ENCODE measurements at places on chromosomes 5 and 9.

- no peak for DNase-seq
Observed at GRCh38 chr9:93898502-93899426, 56.4 kb downstream of the BARX1 start.

DNA sequence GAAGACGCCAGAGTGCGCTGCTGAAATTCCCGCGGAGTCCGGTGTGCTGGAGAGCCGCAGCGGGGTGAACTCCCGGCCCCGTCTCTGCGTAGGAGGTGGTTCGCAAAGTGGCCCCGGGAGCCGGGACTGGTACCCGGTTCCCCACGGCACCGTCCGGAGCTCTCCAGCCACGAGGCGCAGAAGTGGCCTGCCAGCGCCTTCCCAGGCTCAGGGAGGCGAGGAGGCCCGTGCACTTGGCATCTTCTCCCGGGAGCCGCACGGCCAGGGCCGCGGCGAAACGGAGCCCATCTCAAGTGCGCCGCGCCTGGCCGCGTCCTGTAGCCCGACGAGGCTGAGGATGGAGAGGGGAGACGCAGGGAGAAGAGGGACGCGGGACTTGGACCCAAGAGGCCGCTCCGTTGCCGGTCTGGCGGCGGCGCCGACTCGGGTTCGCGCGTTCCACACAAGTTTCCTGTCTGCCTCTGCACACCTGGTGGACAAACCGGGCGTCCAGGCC is 1.1 kb upstream of the IRX1 start:
- no peak for DNase-seq

- DNase-seq, result no peak
Observed at GRCh38 chr9:91412941-91413340, 10.7 kb downstream of the NFIL3 start.

DNA sequence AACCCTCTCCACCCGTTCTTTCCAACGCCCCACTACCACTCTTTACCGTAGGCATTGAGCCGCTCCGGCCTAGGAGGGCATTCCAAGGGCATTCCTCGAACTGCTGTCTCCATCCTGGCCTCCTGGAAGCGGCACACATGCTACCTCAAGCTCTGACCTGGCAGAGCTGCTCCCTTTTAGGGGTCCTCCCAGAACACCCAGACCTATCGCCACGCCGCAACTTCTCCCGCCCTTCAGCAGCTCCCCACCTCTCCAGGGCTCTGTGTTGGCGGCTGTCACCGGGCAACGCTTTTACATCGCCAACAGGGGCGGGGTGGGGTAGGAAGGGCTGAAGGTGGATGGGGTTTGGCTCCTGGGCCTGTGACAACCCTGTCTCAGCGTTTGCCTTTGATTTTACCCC is 4.6 kb upstream of the MYORG start:
- no peak for DNase-seq

DNA sequence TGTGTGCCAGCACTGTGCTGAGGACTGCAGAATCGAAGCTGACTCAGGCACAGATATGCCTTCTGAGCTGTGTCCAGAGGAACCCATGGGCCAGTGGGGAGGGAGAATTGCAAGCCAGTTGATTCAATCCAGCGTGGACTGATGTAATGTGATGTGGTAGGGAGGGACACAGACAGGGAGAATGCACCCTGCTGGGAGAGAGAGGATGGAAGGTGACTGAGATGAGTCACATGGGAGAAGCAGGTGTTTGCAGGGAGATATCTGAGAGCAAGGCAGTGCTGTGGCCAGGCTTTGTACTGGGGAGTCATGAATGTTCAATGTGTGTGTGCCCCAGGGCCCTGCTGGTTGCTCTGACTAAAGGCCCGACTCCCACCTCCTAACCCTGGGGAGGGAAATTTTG is 75.7 kb downstream of the IRX1 start:
- no peak for DNase-seq

DNA sequence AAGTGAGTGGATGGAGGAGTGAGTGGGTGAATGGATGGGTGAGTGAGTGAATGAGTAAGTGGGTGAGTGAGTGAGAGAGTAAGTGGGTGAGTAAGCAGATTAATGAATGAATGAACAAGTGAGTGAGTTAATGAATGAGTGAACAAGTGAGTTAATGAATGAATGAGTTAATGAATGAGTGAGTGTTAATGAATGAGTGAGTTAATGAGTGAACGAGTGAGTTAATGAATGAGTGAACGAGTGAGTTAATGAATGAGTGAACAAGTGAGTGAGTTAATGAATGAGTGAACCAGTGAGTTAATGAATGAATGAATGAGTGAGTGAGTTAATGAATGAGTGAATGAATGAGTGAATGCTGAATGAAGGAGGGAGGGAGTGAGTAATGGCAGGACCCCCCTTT is 26.4 kb downstream of the NKD2 start:
- DNase-seq, result no peak

DNA sequence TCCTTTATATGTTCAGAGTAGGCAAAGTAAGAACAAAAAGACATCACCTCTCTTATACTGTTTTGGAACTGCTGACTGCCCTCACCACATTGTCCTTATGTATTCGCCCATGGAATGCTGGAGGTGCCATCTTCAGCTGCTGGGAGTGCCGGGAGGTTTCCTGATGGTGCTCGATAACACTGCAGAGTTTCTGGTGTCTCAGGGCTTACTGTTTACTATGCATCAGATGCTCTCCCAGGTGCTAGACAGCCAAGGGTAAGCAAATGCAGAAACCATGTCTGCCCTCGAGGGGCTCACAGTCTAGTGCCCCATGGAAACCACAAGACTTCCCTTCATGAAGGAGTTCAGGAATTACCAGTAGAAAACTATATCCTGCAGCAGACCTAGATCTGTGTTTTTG is 70.1 kb upstream of the SMIM23 start:
- DNase-seq, result no peak

DNA sequence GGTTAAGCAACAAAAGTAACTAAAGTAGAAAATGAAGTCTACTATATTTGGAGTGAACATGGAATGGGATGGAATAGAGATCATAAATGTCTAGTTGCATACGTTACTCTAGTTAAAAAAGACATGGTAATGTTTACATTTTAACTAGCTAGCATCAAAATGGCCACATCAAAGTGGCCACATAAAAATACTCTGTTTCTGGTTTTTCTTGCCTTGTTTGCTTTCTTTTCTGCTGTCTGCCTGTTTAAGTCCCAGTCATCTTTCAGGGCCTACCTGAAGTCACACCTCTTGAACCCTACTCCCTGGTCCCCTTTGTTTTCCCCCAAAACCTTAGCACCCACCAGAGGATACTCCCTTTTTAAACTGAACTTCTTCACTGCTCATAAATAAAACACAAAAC is 6.4 kb upstream of the KIF2A start:
- no peak for DNase-seq

DNA sequence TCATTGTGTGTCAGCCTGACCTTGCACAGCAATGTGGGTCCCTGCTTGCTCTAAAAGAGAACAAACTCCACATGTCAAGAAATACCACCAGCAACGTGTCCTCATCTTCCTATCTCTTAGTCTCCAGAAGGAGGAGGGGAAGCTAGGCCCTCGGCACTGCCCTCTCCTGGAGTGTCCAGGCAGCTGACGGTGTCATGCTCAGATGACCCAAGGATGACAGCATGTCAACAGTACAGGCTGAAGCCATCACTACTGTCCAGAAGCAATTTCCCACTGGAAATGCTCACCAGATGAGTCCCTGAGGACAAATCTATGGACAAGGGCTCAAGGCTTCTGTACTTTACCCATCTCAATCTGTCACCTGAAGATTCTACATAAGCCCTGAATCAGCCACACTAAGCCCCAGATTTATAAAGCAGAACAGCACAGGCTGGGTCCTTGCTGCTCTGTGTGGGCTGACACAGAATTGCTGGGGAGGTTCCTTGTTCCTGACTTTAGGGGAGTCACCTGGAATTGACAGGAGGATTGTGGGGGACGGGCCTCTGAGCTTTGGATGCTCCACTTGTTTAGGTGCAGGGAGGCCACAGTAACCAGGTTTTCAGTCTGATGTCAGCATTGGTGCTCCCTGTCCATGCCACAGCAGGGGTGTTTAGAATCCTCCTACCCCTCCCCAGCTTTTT is 210.2 kb downstream of the DAB2IP start:
- DNase-seq, result peak; percentile 45

GRCh38 chr5:142403583-142403982 is 78.8 kb upstream of the SPRY4 start:
- DNase-seq, result no peak

DNA sequence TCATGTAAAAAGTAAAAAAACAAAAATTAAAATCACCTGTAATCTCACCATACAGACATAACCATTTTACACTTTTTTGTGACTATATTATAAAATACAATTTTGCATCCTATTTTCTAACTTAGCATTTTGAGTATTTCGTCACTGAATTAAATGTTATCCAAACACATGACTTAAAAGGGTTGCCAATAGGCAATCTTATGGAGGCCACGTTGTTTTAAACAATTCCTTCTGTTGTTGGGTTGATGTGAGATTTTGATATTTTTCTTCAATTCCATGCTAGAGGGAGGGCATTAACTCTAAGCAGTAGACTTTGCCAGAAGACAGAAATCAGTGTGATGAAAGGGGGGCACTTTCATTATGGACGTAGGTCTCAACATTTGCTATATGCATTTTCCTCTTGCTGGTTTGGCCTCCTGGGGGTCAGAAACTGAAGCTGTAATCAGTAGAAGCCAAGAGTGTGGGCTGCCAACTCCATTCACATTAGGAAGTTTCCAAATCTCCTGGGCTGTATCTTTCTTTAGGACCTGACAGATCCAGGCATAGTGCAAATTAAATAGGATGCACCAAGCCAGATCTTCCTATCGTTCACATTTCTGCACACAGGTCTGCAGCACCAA is 614.2 kb upstream of the CLINT1 start:
- no peak for DNase-seq

GRCh38 chr9:123561046-123561445 is 205.0 kb downstream of the CRB2 start:
- no peak for DNase-seq

DNA sequence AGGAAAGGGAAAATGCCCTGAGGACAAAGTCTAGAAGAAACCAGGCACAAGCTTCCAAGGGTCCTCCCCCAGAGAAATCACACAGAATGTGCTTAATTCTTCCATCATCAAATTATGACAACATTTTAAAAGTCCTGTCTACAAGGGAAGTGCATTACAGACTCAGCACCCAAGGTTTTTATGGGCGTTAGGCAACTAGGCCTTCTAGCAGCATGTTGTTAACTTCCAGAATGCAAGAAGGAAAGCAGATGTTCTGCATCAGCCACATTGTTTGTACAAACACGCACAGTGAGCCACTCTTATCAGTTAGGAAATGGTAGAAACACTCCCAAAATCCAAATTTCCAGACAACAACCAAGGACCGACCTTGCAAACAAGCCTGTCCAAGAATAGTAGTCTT is 26.5 kb downstream of the SMC5 start:
- DNase-seq, result no peak

DNA sequence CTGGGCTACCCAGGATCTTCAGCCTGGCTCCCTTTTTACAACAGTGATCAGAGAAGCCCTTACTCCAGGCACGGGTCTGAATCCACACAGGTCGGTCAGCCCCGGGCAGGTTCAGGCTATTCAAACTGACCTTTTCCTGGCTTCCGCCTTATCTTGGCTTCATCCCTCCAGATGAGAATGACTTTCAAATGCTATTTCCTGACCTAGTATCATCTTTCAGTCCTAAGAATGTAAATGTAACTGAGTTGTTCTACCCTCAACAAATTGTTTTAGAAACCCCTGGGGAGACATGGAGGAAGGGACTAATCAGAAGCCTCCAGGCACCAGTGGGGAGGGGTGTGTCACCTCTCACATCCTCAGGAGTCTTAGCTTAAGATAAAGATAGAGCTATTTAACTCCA is 213.2 kb downstream of the EPB41L4A start:
- DNase-seq, result no peak

GRCh38 chr5:133319905-133320520 is 268.2 kb downstream of the HSPA4 start:
- no peak for DNase-seq

Measured in NB4 (cell line).